Fibroblast of the aortic adventitia (primary cell): ENCODE measurements at places on chromosomes 16 and 17. TPM values are rescaled to one million over a fixed set of nuclear protein-coding genes. Genes with fewer than 3 reads are reported as not detected.
A peak's percentile ranks its signal among the peaks of the same experiment; 100 is the strongest.

DNA sequence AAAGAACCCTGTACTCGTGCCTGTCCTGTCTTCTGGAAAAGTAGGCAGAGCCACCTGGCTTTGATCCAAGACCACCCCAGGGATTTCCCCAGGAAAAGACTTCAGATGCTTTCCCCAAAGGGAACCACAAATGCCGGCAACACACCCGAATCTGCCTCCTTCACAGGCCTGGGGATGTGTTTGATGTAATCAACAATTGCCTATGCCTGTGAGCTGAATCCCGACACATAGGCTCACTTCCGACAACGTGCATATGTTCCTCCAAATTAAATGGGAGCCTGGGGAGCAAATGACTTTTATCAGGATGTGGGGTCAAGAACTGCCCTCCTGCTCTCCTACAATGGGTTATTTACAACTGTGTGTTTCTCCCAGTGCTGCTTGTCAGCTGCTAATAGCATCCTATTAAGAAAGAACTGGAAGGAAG, 535.2 kb upstream of the CDH11 start:
- no peak for DNase-seq

DNA sequence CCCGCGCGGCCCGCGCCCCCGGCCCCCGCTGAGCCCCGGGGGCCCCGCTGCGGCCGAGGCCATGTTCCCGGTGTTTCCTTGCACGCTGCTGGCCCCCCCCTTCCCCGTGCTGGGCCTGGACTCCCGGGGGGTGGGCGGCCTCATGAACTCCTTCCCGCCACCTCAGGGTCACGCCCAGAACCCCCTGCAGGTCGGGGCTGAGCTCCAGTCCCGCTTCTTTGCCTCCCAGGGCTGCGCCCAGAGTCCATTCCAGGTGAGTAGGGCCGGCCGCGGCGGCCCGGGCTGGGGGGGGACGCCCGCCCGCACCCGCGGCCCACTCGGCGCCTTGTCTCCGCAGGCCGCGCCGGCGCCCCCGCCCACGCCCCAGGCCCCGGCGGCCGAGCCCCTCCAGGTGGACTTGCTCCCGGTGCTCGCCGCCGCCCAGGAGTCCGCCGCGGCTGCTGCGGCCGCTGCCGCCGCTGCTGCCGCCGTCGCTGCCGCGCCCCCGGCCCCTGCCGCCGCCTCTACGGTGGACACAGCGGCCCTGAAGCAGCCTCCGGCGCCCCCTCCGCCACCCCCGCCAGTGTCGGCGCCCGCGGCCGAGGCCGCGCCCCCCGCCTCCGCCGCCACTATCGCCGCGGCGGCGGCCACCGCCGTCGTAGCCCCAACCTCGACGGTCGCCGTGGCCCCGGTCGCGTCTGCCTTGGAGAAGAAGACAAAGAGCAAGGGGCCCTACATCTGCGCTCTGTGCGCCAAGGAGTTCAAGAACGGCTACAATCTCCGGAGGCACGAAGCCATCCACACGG, 504 bp downstream of the MAZ start:
- no peak for DNase-seq

Gene FKBP10
- total RNA-seq: 187 and 270 TPM in 2 replicates

- DNase-seq: peak; percentile 82
Observed at GRCh38 chr16:80824623-80825364, 20.4 kb upstream of the CDYL2 start.

Gene TEDC2
- total RNA-seq: 1.9 and 11.7 TPM in 2 replicates

Gene C17orf50
- not detected in 2 replicates for total RNA-seq

DNA sequence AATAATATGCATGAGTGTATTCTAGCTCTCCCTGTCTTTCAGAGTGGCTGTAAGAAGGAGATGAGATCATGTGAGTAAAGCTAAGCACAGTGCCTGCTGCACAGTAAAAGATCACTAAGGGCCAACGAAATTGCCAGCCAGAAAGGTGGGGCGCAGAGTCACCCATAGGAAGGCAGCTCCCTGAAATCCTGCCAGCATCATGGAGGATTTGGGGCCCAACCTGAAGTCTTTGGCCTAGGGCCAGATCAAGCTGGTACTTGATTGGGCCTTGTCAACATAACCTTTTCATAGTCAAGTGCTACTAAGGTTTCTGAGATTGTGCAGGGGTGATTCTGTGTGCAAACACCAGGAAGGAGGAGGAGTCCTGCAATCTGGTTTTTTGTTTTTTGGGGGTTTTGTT, 16.5 kb downstream of the SCNN1B start:
- no peak for DNase-seq

Gene NOG
- not detected in 2 replicates for total RNA-seq

DNA sequence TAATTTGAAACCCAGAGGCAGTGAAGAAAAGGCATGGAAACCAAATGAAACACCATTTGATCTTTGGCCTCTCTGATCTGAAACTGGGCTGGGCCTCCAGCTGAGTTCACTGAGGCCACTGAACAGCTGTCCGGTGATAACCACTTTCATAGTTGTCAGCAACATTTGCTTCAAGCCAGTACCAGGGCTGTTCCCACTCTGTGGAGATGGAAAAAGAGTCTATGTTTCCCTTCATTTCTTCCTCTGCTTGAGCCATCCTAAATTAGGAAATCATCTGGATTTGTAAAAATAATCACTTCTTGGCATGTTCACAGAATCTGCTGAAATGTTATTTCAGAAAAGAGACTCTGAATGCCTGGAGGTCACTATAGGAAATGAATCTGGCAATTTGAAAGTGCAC, 119.3 kb downstream of the STX8 start:
- no peak for DNase-seq

Gene CBX2
- 0.57 and 0.63 TPM in 2 replicates for total RNA-seq

GRCh38 chr16:61540216-61540615, 496.0 kb downstream of the CDH8 start:
- DNase-seq: no peak

Gene MT3
- not detected in 2 replicates for total RNA-seq

DNA sequence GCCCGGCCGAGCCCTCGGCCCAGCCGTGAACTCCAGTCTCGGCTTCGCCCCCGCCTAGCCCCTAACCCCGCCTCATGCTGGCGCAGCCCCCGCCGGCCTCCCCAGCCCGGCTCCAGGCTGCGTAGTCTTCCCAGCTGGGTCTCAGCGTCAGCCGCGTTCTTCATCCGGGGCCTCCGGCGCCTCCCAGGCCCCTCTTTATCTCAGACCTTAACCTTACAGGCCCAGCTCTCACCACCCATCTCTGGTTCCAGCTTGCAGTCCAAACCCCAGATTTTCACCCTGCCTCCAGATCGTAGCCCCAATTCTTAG, at the start of gene PROCA1:
Gene PROCA1 (minus strand): TSS at position 166 of the 309 bp plus-strand sequence. CDS start 228 bp downstream, outside the sequence.
- no peak for DNase-seq

DNA sequence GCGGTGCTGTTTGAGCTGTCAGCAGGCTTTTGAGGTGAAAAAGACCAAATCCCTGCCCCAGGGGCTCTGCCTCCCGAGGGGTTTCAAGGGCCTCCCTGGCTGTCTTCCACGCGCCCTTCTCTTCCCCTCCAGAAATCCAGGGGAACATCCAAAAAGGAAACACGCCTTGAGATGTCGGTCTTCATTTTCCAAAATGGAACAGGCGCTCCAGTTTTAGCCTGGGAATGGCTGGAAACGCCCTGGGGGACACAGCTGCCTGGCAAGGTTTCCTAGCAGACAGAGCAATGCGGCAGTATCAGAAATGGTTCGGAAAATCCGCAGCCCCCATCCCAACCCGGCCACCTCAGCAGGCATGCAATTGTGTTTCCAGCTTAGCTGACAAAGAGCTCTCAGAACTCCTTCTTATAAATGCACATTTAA, 16.6 kb upstream of the LITAF start:
- DNase-seq: peak; percentile 51

DNA sequence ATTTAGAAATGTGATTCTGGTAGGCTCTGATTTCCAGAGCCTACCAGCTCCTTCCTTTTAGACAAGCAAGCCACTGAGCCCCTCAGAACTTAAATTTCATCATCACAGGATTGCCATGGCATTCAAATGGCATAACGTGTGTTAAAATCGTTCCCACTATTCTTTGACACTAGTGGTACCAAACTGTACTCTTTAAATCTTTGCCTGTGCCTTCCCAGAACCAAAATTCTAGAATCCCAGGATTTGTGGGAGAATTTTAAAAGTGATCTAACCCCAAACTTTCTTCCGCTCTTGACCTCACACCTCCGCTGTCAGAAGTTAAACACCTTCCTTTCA, 287 bp upstream of the INTS2 start:
- no peak for DNase-seq

GRCh38 chr16:75266738-75267630, 15.6 kb upstream of the BCAR1 start:
- DNase-seq: no peak

Gene HAP1
- under 0.01 TPM in 1 of 2 replicates, not detected in the other for total RNA-seq

Gene TNP2
- not detected in 2 replicates for total RNA-seq

Gene CLEC18B
- total RNA-seq: not detected in 2 replicates

GRCh38 chr17:73071066-73071999, 21.2 kb downstream of the SLC39A11 start:
- peak; percentile 46 for DNase-seq

Gene GPR142
- total RNA-seq: not detected in 2 replicates

- no peak for DNase-seq
Observed at GRCh38 chr17:40561294-40561870, 3.9 kb downstream of the CCR7 start.

- peak; percentile 11 for DNase-seq
Observed at GRCh38 chr17:17683710-17684365, 2.6 kb downstream of the RAI1 start.

Gene BICDL2
- not detected in 2 replicates for total RNA-seq

GRCh38 chr16:29182501-29182900, 197.6 kb downstream of the LAT start:
- no peak for DNase-seq

Gene PLLP
- total RNA-seq: under 0.01 TPM in 1 of 2 replicates, not detected in the other

- peak; percentile 55 for DNase-seq
Observed at GRCh38 chr16:30996985-30997724, 12.1 kb downstream of the HSD3B7 start.

Gene RASL10B
- total RNA-seq: 1.5 and 3.8 TPM in 2 replicates
